ENCODE measurements at places on chromosomes 7 and 10.
A peak's percentile ranks its signal among the peaks of the same experiment; 100 is the strongest.

DNA sequence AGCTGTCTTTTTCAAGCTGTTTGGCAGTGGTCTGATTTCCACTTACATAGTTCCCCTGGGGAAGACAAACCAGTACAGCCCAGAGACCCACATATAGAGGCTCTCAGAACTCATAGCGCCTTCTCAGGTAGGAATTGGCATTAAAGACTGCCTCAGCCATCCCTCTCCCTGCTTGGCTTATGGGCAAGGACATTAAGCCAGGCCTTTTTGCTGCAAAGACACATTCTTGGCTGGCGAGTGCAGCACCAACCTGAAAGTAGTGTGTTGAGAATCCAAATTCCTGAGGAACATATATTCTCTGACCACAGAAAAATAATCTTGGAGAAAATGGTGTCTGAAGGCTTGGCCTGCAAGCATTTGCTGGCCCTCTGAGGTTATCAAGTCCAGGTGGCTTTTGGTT lies 39.2 kb upstream of the HPS1 start:
- no peak for DNase-seq

DNA sequence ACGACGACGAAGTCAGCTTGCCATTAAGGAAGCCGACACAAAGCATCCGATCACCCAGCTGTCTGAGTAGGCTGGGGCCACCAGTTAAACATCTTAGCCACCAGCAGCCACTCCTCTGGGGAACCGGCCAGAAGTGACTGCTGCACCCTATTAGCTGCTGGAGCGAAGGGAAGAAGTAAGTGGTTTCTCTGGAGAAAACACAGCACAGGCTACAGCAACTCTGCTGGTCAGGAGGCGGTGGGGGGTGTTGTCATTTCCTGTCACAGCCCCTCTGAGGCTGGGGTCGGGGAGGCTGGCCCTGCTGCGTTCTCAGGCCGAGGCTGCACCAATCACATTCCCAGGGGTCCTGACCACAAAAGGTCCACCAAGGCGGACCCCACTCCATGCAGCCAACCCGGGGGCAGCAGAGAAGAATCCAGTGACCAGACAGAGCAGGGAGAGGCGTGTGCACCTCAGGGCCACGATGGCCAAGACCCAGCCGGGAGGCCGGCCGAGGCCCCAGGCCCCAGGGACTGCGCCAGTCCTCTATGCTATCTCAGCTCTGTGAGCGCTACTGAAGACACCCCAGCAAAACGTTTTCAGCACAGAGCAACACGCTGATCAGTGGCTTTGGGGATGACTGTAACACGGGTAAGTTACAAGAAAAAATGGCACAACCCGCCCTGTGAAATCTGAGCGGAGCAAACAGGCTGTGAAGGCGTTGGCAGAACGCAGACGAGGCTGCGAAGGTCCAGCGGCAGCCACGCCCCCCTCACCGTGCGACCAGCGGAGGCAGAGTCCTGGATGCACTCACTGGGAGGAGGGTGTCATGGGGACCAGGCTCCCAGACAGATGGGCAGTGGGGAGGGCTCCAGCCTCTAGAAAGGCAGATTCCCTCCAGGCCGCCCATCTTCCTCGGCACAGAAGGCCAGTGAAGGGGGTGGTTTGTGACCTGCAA lies 24.8 kb downstream of the STK32C start:
- no peak for DNase-seq

GRCh38 chr7:7978860-7979259 lies 10.3 kb downstream of the GLCCI1 start:
- no peak for DNase-seq

DNA sequence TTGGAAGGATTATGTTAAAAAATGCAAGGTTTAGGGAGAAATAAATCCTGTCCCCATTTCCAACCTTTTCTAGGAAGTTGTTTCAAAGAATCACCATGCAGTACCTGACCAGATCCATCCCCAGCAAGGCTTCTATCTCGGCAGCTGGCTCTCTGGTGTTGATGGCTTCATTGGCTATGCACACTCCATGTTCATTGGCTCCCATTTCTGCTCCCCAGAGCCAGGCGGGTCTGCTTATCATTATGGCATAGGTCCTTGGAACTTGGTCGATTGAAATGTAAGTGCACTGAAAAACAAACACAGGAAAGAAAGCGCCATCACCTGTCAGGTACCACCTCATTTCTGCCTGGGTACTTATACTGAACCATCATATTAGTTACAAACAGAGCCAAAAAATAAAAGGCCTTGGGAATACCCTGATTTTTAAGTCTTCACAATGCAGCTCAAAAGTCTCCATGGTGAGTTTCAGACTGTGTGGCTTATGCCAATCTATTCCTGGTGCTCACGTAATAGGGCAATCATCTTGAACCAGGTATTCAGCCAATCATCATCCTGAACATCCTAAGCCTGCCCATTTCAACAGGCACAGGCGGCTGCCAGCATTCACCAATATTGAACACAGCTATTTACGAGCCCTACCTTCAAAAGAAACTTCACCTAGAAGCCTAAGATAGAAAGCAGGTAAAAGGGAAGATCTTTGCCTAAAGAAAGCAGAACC lies 34.4 kb downstream of the SCRN1 start:
- DNase-seq, result no peak

- DNase-seq, result no peak
These were observed 78.0 kb upstream of the C1GALT1 start for GRCh38 chr7:7104314-7104698.

DNA sequence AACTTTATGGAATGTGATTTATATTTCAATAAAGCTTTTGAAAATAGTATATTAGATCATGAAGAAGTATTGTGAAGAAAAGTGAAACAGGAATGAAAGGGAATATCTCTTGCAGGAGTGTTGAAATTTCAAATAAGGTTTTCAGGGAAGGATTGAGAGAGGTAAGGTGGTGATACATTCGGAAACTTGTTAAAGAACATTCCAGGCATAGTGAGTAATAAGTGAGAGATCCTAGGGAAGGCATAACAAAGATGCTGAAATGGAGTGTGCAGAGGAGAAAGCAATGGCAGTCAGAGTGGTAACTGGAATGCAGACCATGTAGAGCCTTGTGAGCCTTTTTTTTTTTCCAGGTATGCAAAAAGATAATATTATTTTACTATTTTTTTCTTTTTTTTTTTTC lies 4.1 kb downstream of the OR9A4 start:
- DNase-seq, result no peak

- no peak for DNase-seq
These were observed 14.0 kb downstream of the AOAH start for GRCh38 chr7:36710186-36710791.

DNA sequence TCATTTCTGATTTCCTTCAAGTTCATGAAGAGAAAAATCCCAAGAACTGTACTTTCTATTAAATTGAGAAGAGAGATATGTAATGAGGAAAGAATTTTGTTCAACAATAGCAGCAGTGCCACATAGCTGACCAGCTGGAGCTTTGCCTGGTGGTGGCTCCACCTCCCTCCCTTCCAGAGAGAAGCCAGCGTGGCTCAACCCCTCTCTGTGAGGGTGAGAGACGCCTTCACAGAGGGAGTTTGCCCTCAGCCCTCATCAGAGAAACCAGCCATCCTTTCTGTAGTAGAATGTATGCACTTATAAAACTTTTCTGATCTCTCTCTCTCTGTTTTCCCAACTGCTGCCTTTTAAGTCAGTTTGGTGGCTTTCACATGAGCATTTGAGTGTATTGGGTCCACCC lies 20.5 kb upstream of the COL1A2 start:
- DNase-seq, result no peak

DNA sequence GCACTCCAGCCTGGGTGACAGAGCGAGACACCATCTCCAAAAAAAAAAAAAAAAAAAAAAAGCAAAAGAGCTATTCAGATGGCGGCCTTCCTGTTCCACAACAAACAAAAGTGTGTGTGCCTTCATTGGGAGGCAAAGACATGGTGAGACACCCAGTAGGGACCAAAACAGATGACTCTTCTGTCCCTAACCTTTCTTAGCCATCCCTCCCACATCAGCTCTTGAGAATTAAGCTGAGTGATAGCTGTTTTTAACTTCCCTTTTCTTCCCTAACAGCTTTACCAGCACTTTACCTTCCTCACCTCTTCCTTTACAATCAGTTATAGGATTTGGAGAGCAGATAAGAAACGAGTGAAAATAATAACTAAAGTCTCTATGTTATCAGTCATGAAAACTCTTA lies 48.2 kb downstream of the ARMH3 start:
- no peak for DNase-seq

- DNase-seq, result no peak
These were observed 961.7 kb downstream of the CNTNAP2 start for GRCh38 chr7:147078312-147078711.

- DNase-seq, result no peak
These were observed 103.2 kb upstream of the PPIF start for GRCh38 chr10:79244068-79244442.

DNA sequence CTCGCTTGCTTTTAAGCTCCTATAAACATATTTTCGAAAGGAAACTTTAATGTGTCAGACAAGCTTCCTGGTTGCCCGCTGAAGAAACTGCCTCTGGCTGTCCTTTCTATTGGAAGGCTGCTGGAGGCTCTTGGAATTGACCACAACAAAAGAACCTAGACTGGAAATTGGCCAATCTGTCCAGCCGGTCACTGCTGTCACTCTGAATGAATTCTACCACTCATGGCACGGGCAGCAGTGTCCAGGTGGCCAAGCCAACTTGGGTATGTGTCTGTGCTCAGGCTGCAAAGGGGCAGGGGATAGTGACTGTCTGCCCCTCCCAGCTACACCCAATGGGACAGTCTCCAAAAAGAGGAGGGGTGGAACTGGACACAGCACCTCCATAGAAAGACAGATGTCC lies 57.6 kb downstream of the CDH23 start:
- no peak for DNase-seq

DNA sequence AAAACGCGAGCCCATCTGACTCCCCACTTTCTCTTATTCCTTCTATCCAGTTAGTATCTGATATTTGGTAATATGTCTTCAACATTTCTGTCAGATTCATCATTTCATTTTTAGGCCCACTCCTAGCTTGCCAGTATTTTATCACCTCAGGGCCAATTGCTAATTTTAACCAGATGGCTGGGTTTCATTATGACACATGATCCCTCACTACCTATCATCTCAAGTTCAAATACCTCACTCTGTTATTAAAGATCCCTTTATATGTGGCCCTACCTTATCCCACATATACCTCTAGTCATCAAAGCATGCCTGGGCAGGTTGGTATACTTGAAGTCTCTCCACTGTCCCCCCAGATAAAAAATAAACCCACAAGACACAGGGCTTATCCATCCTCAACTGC lies 104.9 kb downstream of the RNLS start:
- DNase-seq, result no peak

DNA sequence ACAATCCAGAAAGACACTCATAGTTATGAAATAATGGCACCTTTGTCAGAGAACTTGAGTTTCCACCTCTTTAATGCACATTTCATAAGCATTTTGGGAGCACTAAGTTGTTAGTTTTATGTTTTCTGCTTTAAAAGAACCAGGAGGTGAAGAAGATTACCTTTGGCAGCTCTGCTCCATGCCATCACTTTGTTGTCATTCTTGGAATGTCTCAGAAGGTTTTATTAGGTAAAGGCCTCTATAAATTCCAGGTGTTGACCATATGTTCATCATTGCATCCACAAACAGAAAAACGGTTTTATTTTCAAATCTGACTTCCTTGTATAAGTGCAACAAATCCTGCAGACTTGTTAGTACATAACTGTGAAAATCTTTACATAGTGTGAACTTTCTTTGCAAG lies 424.8 kb downstream of the MDFIC start:
- no peak for DNase-seq

DNA sequence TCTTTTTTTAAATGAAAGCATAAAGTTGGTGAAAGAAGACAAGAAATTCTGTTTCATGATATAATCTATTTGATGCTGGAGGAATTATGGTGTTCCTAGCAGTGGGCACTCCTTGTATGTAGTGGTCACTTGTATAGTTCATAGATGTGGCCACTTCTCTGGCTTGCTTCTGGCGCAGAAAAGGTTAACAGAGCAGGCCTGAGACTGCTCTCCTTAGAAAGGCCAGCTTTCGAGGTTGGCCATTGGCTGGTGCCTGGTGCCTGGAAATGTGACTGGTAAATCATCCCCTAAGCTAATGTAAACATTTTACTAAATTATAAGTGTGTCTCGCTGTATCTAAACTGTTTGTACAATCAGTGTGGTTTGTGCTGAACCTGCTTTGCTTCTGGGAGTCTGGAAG lies 276.1 kb downstream of the PHTF2 start:
- DNase-seq, result no peak

GRCh38 chr10:91487911-91488582 lies 77.9 kb downstream of the HECTD2 start:
- DNase-seq, result no peak

GRCh38 chr10:38025283-38025682 lies 14.8 kb downstream of the ZNF33A start:
- DNase-seq, result no peak

DNA sequence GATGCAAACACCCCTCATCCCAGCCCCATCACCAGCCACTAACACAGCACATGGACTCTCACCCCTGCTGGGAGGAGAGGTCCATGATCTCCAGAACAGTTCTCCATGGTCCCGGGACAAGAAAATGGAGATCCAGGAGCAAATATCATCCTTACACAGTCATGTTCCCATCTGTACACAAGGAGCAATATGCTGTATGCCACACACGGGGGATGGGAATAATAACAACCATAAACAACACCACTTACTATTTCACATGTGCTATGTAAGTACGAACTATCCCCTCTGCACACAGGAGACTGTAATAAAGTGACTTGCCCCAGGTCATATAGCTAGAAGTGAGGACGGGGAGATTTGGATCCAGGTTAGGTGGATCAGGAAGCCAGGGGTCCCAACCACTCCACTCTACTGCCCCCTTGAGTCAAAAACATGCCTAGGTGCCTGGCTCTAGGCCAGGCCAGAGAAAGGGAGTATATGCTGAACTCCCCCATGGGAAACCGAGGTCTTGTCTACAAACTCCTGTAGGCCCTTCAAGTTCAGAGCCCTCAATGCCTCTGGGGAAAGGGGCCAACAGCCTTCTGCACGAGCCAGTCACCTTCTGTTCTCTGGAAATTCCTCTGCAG lies 34.1 kb downstream of the LRRC20 start:
- DNase-seq, result peak; percentile 60

GRCh38 chr10:78861529-78862327 lies 207.0 kb upstream of the ZMIZ1 start:
- no peak for DNase-seq

DNA sequence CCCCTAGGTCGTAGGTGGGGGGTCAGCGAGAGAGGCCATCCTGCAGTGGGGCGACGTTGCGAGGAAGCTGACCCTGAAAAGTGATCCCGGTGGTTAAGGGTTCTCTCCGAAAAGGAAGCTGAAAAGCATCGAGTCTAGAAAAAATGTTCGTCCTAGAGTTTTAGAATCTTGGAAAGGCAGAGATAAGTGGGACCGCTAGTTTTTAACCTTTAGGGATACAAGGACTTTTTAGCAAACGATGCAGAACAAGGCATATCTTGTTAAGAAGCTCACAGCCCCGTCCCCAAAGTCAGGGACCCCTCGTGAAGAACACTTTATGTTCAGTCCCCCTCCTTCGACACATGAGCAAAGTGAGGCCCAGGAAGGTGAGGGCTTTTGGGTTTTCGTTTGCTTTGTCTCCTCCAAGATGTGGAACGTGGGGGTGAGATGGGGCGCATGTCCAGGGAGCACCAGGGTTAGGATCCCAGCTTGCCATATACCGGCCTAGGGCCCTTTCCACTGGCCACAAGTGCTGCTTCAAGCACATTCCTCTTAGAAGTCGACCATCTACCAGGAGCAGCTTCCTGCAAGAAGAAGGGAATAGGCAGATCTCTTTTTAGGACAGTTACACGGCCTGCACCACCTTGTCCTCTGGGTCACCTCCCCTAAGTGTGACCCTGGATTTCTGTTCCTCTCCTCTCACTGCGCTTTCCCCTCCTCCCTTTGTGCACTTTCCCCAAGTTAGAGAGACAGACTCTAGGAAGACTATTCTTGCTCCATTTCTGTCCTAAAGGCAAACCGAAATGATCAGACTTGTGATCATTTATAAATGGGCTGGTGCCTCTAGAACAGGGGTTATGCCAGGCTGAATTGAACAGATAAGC lies 969 bp downstream of the SLC35G1 start:
- DNase-seq, result no peak

Measured in Calu3 (cell line).